RPMI8226 (cell line): ENCODE measurements at places on chromosomes 7 and 10.

- no peak for DNase-seq
These were observed 3.8 kb downstream of the PTER start for GRCh38 chr10:16440396-16441133.

DNA sequence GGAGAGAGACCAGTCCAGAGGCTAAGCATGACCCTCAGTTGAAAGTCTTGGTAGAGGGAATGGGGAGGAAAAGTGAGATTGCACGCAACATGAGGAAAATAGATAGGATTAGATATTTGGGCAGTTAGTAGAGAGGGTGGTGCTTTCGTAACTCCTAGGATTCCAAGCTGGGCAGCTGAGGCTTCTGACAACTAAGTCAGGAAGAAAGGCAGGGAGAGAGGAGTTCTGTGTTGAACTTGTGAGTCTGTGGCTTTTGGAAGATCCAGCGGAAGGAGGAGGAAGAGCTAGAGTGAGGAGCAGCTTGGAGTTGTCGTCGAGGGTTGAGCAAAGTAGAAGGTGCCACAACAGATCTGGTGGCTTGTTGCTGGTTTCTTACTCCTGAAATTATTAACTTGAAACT, 21.8 kb downstream of the CUL1 start:
- DNase-seq, result no peak

DNA sequence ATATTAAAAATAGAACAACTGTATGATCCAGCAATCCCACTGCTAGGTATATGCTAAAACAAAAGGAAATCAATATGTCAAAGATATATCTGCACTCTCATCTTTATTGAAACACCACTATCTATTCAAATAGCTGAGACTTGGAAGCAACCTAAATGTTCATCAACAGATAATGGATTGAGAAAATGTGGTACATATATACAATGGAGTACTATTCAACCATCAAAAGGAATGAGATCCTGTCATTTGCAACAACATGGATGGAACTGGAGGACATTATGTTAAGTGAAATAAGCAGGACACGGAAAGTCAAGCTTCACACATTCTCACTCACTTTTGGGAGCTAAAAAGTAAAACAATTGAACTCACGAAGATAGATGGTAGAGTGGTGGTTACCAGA, 610.1 kb upstream of the SEMA3D start:
- no peak for DNase-seq

- no peak for DNase-seq
These were observed 48.5 kb downstream of the GRID1 start for GRCh38 chr10:86317949-86318725.

DNA sequence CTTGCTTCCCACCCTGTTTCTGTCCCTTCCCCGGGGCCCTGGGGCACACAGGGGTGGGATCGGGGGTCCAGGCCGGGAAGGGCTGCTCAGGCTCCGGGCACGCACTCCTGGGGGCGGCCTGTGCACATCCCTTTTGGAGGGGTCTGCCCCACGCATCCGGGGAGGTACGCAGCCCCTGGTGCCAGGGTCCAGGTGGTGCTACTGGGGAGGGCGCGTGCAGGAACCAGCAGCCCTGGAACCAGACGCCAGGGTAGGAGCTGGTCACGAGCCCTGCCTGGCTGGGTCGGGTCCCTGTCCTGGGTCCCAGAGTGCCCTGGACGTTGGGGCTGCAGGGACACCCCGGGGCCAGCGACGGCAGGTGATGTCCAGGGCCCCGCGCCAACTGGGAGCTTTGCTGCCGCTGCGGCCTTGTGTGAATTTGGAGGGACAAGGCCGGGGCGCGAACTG, 53.4 kb downstream of the GLRX3 start:
- DNase-seq, result no peak

DNA sequence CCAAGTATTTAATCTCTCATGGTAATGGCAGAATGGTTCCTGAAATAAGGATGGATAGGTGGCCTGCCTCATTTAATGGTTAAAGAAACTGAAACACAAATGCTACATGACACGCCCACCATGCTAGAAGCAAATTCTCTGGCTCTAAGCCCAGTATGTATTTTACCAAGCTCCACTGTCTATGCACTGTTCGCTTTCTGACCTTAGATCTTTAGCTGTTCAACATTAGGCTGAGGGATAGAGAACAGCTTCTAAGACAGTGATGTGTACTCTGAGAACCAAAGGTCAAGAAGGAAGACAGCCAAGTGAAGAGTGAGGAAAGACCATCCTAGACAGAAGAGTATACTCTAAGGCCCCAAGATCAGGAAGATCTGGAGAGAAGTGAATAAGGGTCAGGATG, 26.6 kb downstream of the FAM3C start:
- peak; percentile 38 for DNase-seq

- DNase-seq, result no peak
These were observed 30.3 kb upstream of the KEL start for GRCh38 chr7:142992427-142992826.

DNA sequence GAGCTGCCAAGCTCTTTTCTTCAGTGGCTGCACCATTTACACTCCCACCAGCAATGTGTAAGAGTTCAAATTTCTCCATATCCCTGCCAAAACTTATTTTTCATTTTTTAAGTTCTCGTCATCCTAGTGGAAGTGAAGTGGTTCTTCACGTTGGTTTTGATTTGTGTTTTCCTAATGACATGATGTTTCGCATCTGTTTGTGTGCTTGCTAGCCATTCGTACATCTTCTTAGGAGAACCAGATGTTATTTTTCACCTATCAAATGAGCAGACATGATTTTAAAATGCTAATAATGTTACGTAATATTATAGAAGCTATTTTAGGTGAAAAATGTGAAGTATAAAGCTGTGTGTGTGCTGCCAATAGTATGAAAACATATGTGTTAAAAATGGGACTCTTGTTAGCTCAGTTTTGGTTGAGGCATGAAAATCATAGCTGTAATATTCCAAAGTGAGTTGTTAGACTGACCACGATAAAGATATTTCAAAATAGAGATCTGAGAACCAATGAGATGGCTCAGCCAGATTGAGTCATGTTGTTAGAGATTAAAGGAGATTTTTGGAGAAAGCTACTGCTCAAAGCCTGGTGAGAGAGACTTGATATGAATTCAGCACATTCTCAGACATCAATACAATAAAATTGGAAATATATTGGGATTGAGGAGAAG, 25.9 kb upstream of the GALNT11 start:
- DNase-seq, result no peak

GRCh38 chr10:5595095-5595494, 70.3 kb downstream of the CALML3 start:
- no peak for DNase-seq

DNA sequence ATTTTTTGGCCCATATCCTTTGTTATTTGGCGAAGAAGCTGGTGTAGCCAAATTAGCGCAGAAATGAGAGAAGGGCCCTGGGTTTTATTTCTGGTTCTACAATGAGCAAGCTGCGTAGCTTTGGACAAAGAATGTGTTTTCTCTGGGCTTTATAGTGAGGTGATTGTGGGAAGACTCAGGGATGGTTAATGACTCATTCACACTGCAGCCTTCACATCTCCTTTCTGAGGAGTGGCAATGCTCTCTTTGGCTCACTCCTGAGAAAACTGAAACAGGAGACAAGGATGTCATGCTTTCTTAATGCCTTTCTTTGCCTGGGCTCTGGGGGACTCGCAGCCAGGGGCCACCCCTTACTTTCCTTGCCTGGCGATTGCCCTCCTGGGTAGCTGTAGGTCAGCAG, 271.0 kb upstream of the PODXL start:
- no peak for DNase-seq

DNA sequence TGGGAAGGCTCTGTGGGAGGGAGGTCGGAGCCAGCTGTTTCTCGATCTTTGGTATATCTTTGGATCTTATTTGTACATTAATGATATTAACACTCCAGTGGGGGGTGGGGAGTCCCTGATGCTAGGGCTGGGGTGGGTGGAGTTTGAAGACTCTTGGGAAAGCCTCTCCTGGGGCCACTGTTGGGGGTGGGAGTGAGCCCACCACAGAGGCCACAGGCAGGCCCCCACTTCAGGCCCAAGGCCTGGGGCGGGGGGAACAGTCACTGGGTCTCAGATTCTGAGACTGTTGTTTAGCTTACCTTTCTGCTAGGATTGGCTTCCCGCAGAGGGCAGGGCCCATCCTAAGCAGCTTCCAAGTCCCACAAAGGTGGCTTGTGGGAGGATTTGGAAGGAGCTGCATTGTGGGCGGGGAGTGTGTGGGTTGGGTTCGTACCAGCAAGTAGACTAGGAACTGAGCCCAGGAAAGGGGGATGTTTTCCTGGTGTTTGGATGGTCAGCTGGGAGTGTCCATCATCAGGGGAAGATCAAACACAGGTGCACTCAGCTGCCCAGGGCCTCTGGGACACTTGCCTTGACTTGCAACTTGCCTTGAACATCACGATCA, 11.9 kb downstream of the YKT6 start:
- no peak for DNase-seq

GRCh38 chr7:94047956-94048355, 43.8 kb upstream of the BET1 start:
- DNase-seq, result no peak

GRCh38 chr10:114291076-114291475, 52.0 kb downstream of the VWA2 start:
- no peak for DNase-seq

GRCh38 chr7:12314199-12314598, 89.5 kb downstream of the VWDE start:
- DNase-seq, result no peak

DNA sequence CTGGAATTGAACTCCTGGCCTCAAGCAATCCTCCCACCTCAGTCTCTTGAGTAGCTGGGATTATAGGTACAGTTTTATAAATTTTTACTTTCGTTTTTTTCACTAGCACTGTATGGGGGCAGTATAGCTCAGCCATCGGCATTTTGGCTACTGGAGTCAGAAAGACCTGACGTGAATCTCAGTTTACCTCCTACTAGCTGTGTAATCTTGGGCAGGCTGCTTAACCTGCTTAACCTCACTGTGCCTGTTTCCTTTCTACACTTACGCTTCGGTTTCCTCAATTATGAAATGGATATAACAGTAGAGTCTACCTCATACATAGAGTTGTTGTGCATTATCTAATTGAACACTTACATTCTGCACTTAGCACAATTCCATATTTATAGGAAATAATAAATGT, 16.7 kb downstream of the STN1 start:
- no peak for DNase-seq
